Suppressor macrophage (primary cell): ENCODE measurements at places on chromosomes 4 and X.

DNA sequence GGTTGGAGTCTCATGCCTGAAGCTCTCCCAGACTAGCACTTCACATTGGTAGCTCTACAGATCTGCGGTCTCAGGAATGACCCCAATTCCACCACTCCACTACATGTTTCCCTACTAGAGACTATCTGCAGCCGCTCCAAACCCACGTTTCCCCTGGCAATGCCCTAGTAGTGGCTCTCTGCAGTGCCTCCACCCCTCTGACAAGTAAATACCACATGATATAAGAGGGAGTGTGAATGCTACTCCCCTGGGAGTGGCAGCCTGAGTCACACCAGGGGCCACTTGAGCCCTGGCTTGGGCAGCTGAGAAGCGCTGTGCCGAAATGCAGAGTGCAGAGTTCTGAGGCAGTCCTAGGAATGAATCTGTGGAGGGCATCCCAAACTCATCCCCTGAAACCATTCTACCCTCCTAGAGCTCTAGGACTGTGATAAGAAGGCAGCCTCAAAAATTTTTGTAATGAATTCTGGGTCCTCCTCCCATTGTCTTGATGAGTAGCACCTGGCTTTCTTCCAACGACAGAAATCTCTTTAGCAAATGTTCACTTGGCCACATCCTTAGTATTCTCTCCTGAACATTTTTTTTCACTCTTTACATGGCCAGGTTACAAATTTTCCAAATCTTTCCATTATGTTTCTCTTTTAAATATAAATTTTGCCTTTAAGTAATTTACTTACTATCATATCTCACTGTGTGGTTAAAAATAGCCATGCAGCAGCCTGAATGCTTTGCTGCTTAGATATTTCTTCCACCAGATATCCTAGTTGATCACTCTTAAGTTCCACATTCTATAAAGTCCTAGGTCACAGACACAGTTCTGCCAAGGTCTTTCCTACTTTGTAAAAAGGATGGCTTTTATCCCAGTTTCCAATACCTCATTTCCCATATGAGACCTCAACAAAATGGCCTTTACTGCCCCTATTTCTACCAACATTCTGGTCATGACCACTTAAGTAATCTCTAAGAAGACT, 160.2 kb upstream of the CPEB2 start:
- no peak for DNase-seq

DNA sequence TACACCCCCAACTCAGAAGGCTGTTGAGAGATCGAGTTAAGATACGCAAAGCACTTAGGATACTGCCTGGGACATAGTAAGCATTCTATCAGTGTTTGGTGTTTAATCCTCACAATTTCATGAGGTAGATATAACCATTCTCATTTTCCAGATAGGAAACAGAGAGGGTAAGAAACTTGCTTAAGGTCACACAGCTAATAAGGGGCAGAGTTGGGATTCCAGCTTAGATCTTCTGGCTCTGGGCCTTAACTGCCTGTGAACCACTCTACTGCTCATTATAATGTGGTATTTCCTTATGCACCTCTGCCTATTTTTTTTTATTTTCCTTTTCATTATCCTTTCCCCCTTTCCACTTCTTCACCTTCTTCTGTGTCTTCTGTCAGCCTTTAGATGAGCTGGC, 242.2 kb upstream of the ANXA3 start:
- no peak for DNase-seq

DNA sequence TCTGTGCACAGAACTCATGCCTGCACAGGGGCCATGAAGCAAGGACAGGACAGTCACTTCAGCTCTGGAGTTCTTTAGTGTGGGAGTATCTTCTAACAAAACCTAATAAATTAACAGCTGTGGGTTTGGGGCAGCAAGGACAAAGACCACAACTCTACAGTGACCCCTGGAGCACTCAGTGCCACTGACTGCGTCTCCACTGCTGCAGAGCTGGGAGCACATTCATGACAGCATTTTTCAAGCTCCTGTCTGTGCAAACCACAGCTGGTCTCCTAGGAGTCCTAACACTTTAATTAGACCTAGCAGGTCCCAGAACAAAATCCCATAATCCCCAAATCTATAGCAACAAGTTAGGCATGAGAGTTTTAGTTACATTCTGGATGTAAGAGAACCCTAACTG, 76.5 kb downstream of the RTL9 start:
- DNase-seq: no peak

DNA sequence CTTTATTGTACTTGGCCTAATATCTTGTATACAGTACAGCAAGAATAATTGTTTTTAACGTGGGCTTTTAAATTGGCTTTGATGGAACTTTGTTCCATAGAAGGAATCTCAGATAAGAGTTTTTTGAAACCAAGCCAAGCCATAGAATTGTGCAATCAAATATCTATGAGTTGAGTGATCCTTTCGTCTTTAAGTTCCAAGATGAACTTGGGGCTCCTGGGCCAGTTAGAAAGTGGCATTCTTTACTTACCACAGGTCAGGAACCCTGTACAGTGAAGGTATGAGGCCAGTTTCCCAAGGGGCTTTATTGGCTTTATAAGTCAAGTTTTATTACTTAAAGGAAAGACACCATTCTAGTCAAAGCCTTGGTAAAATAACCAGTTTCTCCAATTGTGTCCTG, 2104.2 kb downstream of the PCDH7 start:
- no peak for DNase-seq

DNA sequence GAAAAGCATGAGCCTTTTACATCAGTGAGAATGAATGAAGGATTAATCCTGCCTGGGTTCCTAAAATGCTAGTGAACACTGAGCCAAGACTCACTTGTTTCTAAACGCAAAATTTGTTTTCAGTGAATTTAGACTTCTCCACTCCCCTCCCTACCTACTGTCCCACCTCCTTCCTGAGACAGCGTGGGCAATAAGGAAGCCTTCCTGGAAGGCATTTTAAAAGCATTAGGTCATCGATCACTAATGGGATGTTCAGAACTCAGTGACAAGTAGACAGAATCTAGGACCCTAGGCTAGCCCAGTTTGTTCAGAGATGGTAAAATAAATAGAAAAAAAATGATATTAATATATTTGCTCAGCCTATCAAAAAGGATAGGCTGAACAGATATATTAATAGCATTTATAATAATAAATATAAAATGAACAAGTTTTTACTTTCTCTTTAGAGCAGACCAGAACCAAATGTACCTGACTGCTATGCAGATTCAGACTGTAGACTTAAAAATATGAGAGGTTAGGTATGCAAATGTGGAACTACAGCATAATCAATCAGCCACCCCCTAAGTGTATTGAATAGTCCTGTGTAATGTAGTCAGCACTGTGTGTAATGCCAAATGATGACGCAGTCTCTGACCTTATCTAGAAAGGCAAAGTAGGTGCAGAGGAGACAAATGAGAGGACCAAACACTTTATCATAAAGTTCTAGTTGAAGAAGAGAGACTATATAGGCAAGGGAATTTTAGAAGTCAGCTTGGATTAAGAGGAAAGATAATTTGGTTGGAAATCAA, 331.1 kb downstream of the GPAT3 start:
- no peak for DNase-seq
